ENCODE measurements at places on chromosomes 12 and 14.

GRCh38 chr14:102499401-102500157, 10.0 kb downstream of the ANKRD9 start:
- no peak for DNase-seq

DNA sequence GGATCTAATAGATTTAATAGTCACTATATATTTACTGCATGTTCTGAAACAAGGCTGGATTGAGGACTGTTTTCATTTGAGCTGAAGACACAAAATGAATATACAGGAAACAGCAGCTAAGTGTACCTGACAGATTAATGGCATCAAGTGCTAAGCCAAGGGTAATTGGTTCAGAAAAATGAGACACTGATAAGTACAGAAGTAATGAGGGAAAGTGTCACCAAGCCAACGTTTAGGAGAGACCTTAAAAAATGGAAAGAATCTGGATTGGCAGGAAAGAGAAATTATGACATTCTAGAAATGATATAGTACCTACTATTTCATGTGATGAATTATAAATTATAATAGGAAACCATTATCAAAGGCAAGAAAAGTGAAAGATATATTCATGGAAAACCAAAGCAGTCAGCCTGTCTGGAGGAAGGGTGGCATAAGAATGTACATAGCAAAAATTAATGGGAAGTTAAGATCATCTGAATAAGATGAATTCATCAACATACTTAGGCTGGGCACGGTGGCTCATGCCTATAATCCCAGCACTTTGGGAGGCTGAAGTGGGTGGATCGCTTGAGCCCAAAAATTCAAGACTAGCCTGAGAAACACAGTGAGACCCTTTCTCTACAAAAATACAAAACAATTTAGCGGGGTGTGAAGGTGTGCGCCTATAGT, 21.0 kb upstream of the DUSP16 start:
- no peak for DNase-seq

GRCh38 chr14:84882830-84883229, 647.1 kb upstream of the FLRT2 start:
- DNase-seq, result no peak

DNA sequence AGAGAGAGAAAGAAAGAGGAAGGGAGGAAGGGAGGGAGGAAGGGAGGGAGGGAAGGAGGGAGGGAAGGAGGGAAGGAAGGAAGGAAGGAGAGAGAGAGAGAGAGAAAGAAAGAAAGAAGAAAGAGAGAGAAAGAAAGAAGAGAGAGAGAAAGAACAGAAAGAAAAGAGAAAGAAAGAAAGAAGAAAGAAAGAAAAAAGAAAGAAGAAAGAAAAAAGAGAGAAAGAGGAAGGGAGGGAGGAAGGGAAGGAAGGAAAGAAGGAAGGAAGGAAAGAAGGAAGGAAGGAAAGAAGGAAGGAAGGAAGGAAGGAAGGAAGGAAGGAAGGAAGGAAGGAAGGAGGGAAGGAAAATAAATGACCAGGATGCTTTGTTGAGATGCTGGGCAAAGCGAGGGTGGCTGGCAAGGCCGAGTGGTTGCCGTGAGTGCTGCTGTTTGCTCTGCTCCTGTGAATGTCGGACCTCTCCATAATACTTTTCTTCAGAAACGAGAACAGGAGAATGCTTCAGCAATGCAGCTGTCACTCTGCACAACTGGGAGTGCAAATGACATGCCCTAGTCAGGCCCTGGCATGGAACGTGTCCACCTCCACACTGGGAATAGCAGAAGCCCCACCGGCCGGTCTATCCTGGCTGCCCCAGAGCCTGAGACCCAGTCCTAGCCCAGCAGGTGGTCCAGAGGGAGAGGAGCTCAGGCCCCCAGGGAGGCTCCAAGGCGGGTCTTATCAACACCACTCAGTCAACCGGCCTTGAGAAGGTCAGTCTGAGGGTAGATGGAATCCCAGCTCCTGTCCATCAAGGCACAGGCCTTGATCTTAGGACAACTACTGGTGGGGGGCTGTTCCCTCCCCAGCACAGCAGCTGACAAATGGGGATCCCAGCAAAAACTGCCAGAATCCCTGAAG, 25.1 kb upstream of the EIF5 start:
- DNase-seq, result no peak

DNA sequence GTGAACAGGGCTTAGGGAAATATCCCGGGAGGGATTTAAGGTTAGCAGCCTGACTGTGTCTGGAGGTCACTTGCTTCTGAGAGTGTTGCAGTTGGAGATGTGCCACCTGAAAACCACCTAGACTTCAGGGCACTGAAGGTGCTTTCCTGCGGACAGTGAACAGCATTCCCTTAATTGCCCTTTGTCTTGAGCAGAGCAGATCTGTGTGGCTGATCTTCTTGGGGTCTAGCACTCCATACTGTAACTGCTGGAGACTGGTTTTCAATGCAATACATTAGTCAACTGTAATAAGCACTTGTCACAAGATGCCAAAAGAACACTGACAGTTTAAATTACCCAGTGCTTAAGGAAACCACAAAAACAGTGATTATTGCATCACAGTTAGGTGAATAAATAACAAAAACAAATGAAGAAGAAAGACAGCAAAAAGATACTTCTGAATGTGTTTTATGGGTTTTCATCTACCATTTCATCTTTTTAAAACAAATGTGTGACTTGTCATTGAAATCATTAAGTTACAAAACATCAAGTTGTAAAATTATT, 111.8 kb downstream of the PRIMA1 start:
- DNase-seq, result no peak

DNA sequence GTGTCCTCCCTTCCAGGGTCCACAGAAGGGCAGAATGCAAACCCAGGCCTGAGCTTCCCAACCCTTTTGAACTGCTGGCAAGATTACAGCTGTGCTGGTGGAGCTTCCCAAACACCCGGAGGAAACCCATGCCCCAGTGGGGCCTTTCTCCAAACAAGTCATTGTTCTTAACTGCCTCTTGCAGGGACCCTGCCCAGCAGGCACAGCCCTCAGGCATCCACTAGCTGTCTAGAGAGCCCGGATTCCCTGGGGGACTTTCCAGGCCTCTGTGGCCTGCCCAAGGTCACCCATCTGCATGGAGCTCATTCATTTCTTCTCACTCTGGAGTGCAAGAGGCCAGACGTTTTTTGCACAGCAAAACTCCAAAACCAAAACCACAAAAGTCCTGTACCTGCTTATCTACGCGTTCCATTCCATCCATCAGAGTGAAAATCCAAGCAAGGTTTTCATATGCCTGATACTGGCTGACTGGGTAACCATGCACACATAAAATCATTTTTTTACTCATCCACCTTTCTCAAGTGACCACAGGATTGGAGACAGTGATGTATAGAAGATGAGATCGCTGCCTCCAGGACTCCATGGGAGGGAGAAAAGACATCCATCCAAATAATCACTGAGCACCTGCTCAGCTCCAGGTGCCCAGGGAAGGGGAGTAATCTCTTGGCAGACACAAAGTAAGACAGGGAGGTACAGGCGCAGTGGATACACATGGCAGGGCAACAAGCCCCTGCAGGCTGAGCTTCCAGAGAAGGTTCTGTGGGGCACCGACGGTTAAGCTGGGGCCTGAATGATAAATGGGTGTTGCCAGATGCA, 17.2 kb upstream of the BDKRB2 start:
- no peak for DNase-seq

- no peak for DNase-seq
Measured at GRCh38 chr12:40793471-40793870, 101.2 kb downstream of the CNTN1 start.

Measured in iPS DF 19.7 (cell line).